Activated naive CD8-positive, alpha-beta T cell treated with anti-CD3 and anti-CD28 coated beads for 36 hours (primary cell): ENCODE measurements at places on chromosomes 12 and 14. TPM values are rescaled to one million over a fixed set of nuclear protein-coding genes. Genes with fewer than 3 reads are reported as not detected.

DNA sequence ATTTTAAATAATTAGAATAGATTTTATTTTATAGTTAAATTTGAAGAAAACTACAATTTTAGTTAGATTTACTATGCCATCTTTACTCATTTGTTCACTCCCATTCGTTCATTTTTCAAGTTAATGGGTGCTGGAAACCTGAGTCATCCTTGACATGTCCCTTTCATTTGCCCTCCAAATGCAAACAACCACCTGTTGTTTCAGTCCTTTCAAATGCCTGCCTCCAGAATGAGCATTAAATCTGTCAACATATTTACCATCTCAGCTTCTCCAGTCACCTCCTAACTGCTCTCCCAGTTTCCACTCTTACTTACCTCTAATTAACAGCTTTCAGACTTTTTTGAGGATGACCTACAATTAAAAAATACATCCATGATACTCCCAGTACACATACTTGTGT lies 375.5 kb downstream of the RAD51B start:
- H3K4me3 ChIP-seq = no peak overlapping the region
- no peak overlapping the region for H3K27ac ChIP-seq
- DNase-seq = no peak
- H3K36me3 ChIP-seq = peaks cover 7% of the 10 kb centered on the region
- H3K27me3 ChIP-seq = no peaks in the 10 kb centered on the region

DNA sequence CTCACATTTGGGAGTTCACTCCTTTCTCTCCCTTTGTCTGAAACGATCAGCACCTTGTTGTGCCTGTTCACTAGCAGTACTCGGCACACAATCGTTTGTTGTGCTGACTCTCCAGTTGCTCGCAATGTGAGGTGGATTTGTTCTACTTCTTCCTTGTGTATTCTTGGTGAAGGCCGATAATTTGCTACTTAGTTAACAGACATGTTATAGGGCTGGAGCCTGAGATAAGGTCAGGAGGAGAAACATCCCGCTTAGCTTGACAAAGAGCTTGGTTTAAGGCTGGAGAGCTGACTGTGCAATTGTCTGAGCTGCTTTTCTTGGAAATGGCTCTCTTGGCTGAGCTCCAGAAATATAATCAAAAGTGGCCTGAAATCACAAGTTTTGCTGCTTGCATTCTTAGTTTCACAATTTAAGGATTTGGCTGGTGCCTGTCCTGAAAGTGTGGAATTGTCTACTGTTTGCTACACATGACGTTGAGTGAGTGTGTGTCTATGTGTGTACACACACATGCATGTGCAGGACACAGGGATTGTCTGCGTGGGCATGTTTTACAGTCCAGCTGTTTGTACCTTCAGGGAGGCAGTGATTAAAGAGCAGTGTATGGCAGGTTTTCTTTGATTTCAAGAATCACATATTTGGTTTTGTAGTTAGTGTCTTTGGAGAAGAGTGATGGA lies 77.7 kb downstream of the ARF6 start:
- peaks cover 49% of the 10 kb centered on the region for H3K4me1 ChIP-seq
- H3K36me3 ChIP-seq = no peaks in the 10 kb centered on the region
- H3K27ac ChIP-seq = peak overlapping the region; percentile 98
- no peak for DNase-seq

GRCh38 chr14:95761436-95761835 lies 47.5 kb upstream of the TCL1A start:
- peaks cover 31% of the 10 kb centered on the region for H3K27me3 ChIP-seq
- H3K27ac ChIP-seq = no peak overlapping the region
- DNase-seq = no peak

DNA sequence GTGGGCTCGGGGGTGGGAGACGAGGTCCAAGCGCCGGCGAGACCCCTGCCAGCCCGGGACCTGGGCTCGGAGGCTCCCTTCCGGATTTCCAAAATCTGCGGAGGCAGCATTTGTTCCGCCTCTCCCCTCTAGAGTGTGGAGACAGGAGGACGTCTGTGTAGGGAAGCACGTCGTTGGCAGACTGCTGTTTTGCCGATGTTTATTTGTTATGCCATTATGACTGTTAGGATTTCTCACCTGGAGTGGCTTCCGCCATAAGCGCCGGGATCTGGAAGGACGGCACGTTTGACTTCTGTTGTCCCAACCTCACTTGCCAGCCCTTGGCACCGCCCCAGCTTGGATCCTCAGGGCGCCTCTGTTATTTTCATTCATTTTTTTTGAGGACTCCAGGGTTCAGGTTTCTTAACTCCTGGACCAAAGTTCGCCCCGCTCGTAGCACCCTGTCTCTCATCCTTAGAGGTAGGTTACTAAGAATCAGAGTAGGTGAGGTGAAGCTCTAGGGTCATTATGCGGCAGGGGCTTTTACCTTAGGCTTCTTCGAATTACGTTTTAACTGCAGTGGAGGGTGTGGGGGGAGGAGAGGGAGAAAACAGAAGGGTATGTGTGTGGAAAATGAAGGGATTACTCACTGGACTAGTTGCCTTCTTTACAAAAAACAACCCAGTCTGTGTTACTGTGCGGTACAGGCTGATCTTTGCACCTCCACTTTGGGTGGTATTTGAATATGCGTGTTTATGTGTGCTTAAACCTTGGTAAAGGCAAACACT lies 547 bp upstream of the PYGL start:
- H3K4me1 ChIP-seq = peaks cover 7% of the 10 kb centered on the region
- peak overlapping the region; percentile 65 for H3K4me3 ChIP-seq
- H3K27me3 ChIP-seq = peaks cover 51% of the 10 kb centered on the region
- H3K27ac ChIP-seq = no peak overlapping the region

GRCh38 chr14:33290641-33291040 lies 352.0 kb downstream of the NPAS3 start:
- no peak overlapping the region for H3K27ac ChIP-seq
- H3K36me3 ChIP-seq = no peaks in the 10 kb centered on the region
- H3K27me3 ChIP-seq = peaks cover 2% of the 10 kb centered on the region
- DNase-seq = no peak
- no peaks in the 10 kb centered on the region for H3K4me1 ChIP-seq

DNA sequence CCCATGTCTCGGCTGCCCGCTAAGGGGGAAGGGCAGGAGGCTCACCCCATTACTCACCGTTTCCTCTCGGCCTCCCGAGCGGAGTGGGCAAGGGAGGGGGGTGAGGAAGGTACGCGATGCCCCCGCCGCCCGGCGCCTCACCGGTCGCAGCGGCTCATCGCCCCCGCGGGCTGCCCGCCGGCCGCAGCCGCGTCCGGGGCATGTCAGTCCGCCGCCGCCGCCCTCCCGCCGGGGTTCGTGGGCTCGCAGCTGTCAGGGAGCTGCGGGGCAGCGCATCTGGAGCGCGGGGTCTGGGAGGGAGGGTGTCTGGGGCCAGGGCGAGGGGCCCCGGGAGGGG lies 461 bp downstream of the SLC8A3 start:
- peak overlapping the region; percentile 85 for H3K4me3 ChIP-seq
- peaks cover 19% of the 10 kb centered on the region for H3K4me1 ChIP-seq
- peaks cover 68% of the 10 kb centered on the region for H3K27me3 ChIP-seq
- H3K27ac ChIP-seq = peak overlapping the region; percentile 27
- peaks cover 8% of the 10 kb centered on the region for H3K36me3 ChIP-seq

Gene IL22
- 0.31 TPM for total RNA-seq

Gene OVCH1
- total RNA-seq = not detected

Gene NEUROD4
- not detected for total RNA-seq
